Osteoblast (primary cell): ENCODE measurements at places on chromosomes 4 and X. TPM values are rescaled to one million over a fixed set of nuclear protein-coding genes. Genes with fewer than 3 reads are reported as not detected.
A peak's percentile ranks its signal among the peaks of the same experiment; 100 is the strongest.

GRCh38 chr4:3765271-3766035 lies 732 bp upstream of the ADRA2C start:
- DNase-seq, result peak; percentile 100

The PAGE3 gene
- total RNA-seq, result not detected in 2 replicates

GRCh38 chr4:16661813-16662212 lies 236.6 kb downstream of the LDB2 start:
- no peak for DNase-seq

DNA sequence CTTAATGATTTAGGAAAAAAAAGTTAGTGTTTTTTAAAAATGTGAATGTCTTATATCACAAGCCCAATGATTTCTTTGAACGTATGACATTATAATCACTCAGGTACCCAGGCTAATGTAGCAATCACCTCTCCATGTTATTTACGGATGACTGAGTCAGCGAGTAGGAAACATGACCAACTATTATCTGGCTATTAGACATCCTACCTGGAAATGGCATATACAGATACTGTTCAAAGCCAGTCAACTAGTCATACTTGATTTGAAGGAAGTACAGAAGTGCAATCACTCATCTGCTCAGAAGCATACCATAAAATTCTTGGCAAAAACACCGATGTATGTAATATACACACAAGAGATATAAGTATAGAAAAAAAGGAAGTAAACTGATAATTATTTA lies 732.5 kb downstream of the ARAP2 start:
- no peak for DNase-seq

DNA sequence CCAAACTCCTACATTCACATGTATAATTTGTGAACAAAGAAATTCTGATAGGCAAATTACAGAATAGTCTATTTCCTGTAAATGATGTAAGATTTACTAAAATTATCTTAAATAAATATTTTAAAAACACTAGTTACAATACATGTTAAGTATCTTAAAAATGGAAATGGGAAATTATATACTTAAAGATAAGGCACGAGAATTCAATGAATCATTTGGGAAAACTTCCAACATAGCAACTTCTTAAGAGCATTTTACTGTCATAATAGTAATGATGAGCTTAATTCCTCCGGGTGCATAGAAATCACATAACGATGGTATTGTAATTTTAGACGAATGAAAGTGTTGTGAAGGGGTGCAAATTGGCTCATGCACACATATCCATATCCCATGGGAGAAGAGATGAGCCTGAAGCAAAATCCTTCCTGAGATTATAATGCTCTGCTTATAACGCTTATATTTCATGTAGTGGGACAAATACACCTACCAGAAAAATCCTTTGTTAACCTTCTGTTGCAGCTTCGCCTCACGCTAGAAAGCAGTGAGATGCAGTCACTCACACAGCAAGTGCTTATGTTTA lies 873.5 kb downstream of the PDHA2 start:
- DNase-seq, result no peak

- peak; percentile 42 for DNase-seq
Measured at GRCh38 chrX:150926791-150927190, 28.3 kb upstream of the CD99L2 start.

GRCh38 chr4:8855818-8856245 lies 15.8 kb downstream of the HMX1 start:
- DNase-seq, result no peak

DNA sequence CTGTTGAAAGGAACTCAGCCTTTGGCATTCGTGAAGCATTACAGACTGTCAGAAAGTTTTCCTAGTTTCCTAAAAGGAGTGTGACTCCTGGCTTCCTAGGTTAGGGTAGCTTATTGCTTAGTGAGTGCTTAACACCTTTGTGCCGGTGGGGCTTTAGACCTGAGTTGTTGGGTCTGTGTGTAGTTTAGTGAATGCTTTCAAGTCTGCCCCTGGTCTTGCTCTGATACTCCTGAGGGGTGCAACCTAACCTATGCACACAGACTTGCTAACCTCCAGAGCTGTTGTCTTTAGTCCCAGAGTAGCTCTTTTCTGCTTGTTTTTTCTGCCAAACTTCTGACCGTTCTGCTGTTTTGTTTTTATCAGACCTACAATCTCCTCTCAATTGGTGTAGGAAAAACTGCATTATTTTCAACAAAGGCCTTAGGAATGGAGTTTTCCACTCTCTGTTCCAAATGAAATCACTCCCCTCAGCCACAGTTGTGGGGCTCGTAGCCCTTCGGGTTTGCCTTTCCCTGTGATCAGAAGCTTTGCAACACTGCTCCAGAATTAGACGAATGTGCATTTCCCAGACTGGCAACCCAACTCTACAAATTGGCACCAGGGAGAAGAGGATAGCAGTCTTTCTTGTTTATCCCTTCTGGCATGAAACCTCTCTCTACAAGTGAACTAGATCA lies 1399.1 kb upstream of the PCDH7 start:
- no peak for DNase-seq

The EVC2 gene
- 17.4 and 19.2 TPM in 2 replicates for total RNA-seq

- no peak for DNase-seq
Measured at GRCh38 chr4:169881769-169882168, 124.0 kb upstream of the HPF1 start.

- DNase-seq, result peak; percentile 19
Measured at GRCh38 chr4:188254211-188254610, 115.0 kb downstream of the TRIML1 start.

DNA sequence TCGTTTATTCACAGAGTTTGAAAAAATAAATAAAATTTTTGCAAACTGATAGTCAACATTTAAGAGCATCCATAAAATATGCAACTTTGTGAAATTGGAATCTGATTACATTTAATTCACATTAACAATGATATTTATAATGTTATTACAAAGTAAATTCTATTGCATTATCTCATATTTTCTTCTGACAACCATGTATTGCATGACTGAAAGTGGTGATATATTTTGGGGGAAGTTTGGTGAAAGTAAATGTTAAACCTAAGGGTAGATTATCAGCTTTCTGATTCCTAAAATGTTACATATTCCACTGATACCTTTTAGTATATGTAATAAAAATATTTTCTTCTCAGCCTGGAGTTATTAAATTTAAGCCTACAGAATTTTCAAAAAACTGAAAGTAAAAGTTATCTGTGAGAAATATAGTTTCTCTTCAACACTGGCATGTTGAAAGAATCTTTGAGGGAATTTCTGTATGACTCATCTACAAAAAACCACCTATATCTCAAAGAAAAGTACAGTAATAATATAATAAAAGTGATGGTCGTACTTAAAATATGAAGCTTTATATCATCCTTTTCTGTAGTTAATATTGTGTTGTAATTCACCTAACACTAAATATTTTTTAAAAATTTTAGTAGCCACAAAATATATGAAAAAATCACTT lies 1179.6 kb upstream of the PCDH7 start:
- no peak for DNase-seq

The COPS4 gene
- total RNA-seq, result 79.3 TPM in 2 replicates

GRCh38 chr4:182619660-182620059 lies 297.5 kb downstream of the DCTD start:
- no peak for DNase-seq

DNA sequence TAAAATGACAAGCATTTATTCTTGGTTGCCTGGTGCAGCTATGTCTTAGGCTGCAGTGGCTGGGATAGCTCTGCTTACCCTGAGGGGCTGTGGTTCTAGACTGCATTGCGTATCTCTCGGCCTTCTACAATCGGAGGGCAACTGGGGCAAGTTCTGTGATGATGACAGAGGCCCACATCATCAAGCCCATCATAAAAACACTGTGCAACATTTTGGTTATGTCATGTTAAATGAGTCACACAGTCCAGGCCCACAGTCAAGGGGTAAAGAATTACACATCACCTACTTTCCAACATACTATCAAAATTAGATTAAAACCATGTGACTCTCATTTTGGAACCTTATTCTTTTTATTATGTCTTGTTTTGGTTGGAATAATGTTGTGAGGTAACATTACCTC lies 120.2 kb upstream of the GUCY1A1 start:
- no peak for DNase-seq

GRCh38 chrX:86946569-86946968 lies 571.0 kb upstream of the KLHL4 start:
- peak; percentile 8 for DNase-seq

The TMEM47 gene
- 85.7 and 111 TPM in 2 replicates for total RNA-seq

- DNase-seq, result no peak
Measured at GRCh38 chrX:146041741-146042140, 224.1 kb downstream of the SLITRK2 start.

- no peak for DNase-seq
Measured at GRCh38 chr4:42715807-42716482, 59.0 kb upstream of the ATP8A1 start.

GRCh38 chr4:112279882-112280315 lies 5.8 kb downstream of the TIFA start:
- DNase-seq, result no peak

DNA sequence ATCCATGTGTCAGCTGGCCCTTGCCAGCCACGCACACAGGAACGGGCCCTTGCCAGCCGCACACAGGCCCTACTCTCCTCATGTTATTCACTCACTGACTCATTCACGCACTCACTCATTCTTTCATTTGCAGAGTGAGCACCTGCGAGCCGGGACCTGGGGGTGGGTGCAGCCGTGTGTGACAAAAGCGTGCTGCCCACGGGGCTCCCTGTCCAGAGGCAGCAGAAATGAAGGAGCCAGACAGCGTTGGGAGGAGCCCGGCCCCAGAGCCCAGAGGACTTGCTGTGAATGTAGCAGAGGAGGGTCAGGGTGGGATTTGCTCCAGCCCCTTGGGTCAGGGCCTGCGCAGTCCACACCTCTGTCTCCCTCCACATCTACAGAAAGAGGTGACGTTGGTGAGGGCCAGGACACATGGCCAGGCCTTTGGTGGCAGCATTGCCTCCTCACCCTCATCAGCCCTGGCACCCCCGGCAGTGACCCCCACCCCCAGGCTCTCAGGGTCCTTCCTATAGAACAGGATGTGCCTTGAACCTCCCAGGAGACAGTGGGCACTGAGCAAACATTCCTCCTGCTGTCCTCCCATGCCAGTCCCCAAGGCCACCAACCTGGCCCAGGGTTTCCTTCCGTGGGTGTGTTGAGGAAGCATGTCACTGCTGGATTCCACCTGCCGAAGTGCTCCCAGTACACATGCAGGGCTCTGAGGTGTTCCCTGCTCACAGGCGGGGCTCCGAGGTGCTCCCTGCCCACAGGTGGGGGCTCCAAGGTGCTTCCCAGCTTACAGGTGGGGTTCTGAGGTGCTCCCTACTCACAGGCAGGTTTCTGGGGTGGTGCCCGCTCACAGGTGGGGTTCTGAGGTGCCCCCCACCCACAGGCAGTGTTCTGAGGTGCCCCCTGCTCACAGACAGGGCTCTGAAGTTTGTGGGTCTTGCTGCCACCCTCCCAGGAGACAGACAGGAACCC lies 105.7 kb downstream of the HMX1 start:
- DNase-seq, result peak; percentile 36

The ADH1A gene
- total RNA-seq, result not detected in 2 replicates

GRCh38 chrX:108736509-108737479 lies at the start of gene IRS4:
TSS of gene IRS4 (minus strand) at chrX:108736563.
- DNase-seq, result no peak

The HNRNPH2 gene
- 66.0 and 70.2 TPM in 2 replicates for total RNA-seq

DNA sequence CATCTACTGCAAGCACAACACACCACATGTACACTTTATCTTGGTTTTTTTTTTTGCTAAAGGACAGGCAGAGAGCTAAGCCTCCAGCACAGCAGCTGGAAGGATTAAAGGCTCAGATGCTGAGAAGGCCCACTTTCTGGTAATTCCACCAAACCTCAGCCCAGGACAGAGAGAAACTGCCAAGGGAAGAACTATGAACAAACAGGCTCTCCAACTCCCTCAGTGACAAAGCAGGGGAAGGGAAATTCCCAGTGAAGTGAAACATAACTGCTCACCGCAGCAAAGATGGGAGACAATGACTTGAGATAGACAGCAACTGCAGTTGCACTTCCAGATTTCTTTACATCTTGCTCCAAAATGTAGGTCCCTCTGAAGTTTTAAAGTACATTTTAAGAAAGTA lies 4.8 kb downstream of the PROM1 start:
- DNase-seq, result no peak

DNA sequence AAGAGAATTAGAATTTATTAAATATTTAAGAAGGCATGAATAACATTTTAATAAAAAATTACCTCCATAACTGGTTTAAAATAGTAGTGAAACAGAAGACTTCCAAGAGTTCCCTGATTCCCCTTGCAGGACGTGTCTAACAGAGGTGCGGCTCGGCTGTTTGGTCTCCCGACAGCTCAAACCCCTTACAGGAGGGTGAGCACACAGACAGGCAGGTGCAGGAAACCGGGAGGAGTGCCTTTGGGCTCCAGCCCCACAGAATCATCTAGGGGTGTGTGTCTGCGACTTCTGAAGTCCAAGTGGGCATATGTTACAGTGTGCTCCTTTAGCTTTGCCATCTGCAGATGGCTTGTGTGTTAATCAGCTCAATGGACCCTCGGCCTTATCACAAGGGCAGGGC lies 88.1 kb upstream of the CCSER1 start:
- no peak for DNase-seq

GRCh38 chrX:40853816-40854123 lies 118.4 kb upstream of the MED14 start:
- no peak for DNase-seq

The RIPPLY1 gene
- total RNA-seq, result not detected in 2 replicates

- DNase-seq, result no peak
Measured at GRCh38 chr4:121270389-121270788, 106.3 kb upstream of the TNIP3 start.
